ENCODE measurements at places on chromosomes 3 and 15.
A peak's percentile ranks its signal among the peaks of the same experiment; 100 is the strongest.

- no peak for DNase-seq
These were observed 13.3 kb upstream of the LRRC15 start for GRCh38 chr3:194382892-194383223.

DNA sequence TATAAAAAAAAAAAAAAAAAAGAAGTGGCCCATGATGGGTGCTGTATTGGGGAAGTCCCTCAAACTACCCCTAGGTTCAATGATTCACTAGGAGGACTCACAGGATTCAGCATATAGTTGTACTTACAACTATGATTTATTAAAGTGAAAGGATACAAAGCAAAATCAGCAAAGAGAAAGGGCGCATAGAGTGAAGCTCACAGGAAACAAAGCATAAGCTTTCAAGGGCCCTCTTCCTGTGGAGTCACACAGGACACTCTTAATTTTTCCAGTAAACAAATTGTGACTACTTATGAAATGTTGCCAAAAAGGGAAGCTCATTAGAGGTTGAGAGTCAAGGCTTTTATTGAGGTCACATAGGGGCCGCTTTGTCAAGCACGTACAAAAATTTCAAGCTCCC lies 153.7 kb upstream of the GAP43 start:
- DNase-seq, result no peak

- DNase-seq, result no peak
These were observed 245.7 kb downstream of the FHIT start for GRCh38 chr3:61005591-61005990.

GRCh38 chr15:73368301-73369136 lies at the start of gene HCN4:
Gene HCN4 (minus strand): TSS chr15:73368958. CDS start chr15:73368270, 688 bp downstream.
- DNase-seq, result peak; percentile 21

GRCh38 chr3:59386165-59386564 lies 336.3 kb upstream of the CFAP20DC start:
- no peak for DNase-seq

GRCh38 chr15:29040370-29040751 lies 154.6 kb downstream of the APBA2 start:
- peak; percentile 91 for DNase-seq

GRCh38 chr15:92930776-92931175 lies 30.7 kb downstream of the CHD2 start:
- DNase-seq, result peak; percentile 70

DNA sequence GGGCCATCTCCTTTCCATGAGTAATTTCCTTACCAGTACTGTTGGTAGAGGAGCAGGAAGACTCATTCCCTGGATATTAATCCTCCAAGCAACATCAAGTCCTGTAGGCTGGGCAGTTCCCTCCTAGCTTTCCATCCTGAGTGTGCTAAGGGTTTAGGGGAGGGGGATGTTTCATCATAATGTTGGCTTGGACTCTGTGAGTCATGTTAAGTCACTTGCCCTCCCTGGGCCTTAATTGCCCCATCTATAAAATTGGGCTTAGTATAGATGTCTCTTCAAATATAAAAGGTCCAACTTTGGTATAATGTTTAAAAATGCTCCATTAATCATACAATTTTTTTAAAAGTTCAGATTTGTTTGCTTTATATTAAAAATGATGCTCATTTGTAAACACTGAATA lies 52.7 kb downstream of the TLE3 start:
- no peak for DNase-seq
